ENCODE measurements at places on chromosomes 12 and 14. TPM values are rescaled to one million over a fixed set of nuclear protein-coding genes. Genes with fewer than 3 reads are reported as not detected.

The CNTN1 gene
- 6.9 TPM for total RNA-seq

The MFAP5 gene
- 43.1 TPM for total RNA-seq

The NUAK1 gene
- 4.9 TPM for total RNA-seq

The TMBIM4 gene
- total RNA-seq, result 117 TPM

The CELA1 gene
- not detected for total RNA-seq
